ENCODE measurements at places on chromosomes 4 and X.

- no peak for DNase-seq
Observed at GRCh38 chr4:139950568-139950967, 203.4 kb downstream of the MAML3 start.

- no peak for DNase-seq
Observed at GRCh38 chr4:15870079-15870478, 68.5 kb downstream of the FGFBP1 start.

DNA sequence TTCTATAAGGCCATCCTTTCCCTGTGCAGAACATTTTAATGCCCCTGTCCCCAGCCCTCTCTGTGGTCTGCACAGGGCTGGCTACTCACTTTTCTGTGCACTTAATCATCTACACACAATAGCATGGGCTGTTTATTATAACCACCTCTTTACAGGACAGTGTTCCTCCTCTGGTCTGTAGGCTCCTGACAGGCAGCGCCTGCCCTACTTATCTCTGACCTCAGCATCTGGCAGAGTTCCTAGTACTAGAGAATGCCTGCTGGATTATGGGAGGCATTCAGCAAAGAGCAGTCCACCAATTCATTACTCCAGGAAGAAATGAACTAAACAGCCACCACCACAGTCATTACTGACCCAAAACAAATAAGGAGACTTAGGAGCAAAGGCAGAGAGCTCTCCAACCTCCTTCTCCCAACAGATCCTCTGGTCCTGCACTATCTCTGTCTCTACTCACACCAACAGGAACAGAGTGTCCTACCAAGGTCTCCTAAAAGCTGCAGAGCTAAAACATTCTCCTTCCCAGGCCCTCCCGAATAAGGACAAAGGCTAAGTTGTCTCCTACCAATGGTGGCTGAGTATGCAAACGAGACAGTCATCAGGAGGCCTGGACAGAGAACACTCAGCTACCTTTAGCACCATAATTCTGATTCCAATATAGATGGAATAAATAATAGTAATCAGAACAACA, 279.2 kb downstream of the QDPR start:
- no peak for DNase-seq

DNA sequence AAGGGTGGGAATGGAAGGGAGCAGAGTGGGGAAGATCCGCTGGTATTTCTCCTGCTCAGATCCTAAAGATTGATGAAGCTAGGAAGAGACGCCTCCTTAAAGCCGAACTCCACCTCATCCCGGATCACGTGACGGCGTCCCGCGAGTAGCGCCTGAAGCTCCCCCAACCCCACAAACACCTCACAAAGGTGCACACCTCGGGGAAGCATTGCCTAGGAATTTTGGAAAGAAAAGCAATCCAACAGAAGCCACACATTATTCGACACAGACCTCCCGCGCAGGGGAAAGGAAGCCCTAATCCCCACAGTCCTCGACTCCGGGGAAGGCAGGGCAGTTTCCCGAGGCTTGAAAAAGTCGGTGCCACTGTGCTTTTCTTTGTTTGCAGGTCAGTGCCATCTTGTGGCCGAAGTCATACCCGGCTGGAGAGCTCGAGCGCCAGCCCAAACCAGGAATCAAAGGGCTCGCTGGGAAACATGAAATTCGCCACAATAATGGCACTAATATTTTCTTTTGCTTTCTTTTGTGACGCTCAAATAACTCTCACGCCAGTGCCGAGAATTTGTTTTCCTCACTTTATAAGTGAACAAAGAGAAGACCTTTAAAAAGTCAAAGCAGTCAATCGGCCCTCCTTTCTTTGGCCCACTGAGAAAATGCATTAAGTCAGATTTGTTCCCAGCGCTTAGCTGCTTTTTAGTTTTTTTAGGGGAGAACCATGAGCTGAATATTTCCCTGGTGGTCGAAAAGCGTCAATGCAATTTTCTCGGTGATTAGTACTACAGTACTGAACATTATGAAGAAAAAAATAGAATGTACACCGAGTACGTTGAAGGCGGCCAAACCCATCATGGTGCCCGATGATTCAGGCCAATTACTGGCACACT, at the start of gene NPY1R:
Gene NPY1R, minus strand, starts transcription at position 71 of the 881 bp plus-strand sequence. CDS start 6,042 bp downstream, outside the sequence.
- no peak for DNase-seq

- DNase-seq: no peak
Observed at GRCh38 chr4:183097231-183098018, 1.6 kb upstream of the WWC2 start.

DNA sequence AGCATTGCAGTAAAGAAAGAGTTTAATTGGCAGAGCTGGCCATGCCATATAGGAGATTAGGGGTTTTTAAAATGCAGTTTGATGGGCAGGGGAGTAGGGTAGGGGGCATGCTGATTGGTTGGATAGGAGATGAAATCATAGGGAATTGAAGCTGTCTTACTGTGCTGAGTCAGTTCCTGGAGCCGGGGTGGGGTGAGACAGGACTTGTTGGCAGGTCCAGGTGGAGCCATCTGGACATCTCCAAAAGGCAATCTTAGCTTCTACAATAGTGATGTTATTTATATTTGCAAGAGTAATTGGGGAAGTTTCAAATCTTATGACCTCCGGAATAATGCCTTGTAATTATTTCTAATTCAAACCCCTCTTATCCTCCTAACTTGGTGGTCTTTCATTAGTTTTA, 32.4 kb upstream of the PGM2 start:
- DNase-seq: no peak

- peak; percentile 49 for DNase-seq
Observed at GRCh38 chrX:102155806-102156179, at the start of gene BEX5. TSS of gene BEX5 (minus strand) at chrX:102155977. CDS start at chrX:102154265, 1,712 bp downstream.

DNA sequence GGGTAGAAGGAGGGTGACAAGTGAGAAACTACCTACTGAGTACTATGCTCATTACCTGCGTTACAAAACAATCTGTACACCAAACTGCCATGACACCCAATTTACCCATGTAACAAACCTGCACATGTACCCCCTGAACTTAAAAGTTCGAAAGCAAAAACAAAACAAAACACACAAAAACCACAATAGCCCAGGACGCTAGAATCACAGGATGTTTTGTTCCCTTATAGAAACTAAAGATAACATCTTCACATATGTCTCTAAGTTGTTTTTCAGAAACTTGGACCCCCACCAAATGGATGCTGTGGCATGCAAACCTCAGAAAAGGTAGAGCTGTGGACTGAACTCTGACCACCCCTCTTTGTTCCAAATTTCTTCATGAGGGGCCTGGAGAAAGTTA, 25.2 kb upstream of the PNMA5 start:
- DNase-seq: no peak

DNA sequence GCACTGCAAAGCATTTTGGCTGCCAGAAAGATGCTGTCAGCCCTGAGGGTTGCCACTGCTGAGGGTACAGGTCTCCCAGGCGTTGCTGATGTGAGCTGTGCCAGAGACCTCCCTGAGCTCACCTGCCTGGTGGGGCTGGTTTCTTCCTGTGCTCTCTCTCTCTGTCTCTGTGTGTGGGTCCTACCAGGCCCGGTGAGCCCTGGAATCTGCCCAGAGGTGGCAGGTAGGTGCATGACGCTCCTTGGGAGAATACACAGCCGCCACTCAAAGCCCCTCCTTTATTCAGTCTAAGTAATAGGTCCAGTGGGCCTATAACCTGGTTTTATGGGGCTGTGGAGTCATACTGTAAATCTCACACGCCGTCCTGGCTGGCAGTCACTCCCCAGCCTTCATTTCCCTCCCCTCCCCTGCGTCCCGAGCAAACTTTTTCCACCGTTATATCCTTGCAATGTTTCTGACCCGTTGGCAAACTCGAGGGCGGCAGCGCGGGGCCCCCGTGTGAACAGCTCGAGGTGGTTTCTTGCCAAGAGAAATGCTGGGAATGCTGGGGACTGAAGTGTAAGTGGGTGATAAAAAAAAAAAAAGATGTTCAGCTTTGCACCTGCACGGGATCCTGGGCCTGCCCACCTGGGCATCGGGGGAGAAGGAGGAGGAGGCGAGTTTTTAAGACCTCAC, 245.9 kb downstream of the CRLF2 start:
- no peak for DNase-seq

- DNase-seq: no peak
Observed at GRCh38 chrX:64093761-64094160, 111.7 kb downstream of the AMER1 start.

GRCh38 chr4:38034986-38035882, 75.0 kb downstream of the PTTG2 start:
- DNase-seq: peak; percentile 23

GRCh38 chrX:30653415-30654131, at the start of gene GK:
TSS of gene GK (plus strand) at chrX:30653423. CDS start at chrX:30653538, 115 bp downstream.
- peak; percentile 5 for DNase-seq

GRCh38 chrX:70022616-70023015, 27.1 kb downstream of the AWAT2 start:
- DNase-seq: no peak

- DNase-seq: no peak
Observed at GRCh38 chr4:118400356-118400755, 47.6 kb upstream of the PRSS12 start.

DNA sequence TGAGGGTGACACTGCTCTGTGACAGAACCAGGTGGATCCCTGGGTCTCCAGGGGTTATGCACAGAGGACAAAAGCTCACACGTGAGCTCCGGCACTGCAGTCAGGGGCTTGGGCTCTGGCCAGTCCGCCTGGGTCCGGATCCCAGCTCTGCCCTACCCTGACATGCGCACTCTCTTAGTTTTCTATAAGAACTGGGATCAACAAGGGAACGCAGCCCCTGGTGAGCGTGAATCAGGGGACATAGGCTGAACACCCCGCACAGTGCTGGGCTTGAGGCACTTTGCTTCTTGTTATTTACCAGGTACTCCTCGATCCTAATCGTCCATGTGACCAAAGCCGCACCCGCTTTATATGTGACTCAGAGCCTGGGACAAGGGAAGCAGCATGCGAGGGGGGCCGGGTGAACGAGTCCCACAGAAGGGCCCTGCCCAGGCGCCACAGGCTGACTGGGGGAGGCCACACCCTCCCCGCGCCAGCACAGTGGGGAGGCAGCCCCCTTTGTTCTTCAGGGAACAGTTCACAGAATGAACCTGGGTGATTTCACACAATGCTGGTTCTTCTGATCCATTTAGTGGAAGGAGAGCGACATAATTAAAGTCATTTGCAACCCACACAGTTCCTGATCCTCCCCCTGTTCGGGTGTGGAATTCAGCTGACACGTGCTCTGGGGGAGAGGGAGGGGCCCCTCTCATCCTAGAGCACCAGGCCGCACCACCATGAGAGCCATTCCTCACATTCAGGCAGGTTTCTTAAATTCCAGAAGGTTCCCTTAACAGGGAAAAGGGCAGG, 55.5 kb downstream of the WFS1 start:
- no peak for DNase-seq

- no peak for DNase-seq
Observed at GRCh38 chr4:123623611-123624010, 227.0 kb downstream of the SPRY1 start.

DNA sequence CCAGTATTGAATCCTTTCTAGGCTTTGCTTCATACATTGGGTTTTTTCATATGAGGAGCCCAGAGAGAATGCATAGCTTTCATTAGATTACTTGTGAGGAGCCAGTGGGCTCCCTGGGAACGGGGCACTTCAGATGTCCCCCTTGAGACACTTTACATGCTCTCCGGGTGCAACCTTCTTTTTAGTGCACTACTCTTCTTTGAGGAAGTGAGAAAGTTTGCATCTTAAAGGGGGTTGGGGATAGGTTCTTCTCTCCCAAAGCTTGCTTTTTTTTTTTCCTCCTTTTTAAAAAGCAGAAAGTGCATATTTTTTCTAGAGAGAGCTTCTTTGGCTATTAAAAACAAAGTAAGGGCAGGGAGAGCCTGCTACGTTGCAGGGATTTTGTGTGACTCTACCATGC, 4.3 kb downstream of the HADH start:
- no peak for DNase-seq

- no peak for DNase-seq
Observed at GRCh38 chr4:41957634-41958033, 22.4 kb downstream of the TMEM33 start.

DNA sequence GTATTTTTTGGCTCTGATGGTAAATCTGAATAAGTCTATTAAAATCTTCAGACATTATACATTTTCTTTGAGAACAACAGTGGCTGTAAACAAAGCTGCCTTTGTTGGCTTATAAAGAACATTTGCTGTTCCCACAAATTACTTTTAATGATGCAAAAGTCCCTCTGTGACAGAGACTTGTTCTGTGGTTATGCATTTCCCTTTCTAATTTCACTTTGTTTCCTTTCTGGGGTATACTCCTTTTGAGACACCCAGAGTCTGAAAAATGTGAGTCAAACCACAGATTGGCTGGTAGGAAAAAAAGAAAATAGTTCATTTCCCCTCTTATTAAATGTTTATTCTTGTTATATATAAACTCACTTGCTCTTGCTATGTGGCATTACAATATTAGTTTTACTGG, 402.4 kb downstream of the PACRGL start:
- no peak for DNase-seq

DNA sequence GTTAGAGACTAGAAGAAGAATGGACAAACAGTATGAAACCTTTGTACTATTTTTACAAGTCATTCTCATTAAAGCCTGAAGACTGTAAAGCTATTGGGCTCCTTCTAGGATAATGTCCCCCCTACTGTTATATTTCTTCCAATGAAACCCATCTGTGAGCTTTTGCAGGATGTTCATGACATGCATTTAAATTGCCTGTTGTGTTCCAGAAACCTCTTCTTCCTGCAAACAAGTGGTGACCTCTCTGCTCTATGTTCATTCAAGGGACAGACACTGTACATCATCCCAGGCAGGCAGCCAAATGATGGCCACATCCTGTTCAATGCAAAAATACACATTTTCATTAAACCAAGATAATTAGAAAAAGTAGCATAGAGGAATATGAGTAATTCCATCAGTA, 128.0 kb downstream of the C4orf33 start:
- DNase-seq: no peak

DNA sequence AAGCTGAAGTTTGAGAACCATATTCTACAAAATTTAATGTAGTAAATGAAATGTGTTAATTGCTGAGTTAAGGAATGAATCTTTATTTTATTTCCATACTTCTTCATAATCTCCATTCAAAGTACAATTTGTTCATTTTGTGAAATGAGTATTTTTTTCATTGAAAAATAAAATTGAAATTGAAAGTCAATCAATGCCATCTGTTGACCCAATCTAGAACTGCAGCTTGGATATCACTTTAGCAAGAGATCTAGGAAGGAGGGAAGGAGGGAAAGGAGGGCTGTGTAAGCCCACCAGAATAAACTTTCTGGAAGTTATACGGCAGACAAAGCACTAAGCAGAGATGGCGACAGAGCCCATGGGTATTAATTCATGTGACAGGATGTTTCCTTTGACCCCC, 128.4 kb downstream of the ZMAT1 start:
- DNase-seq: no peak

DNA sequence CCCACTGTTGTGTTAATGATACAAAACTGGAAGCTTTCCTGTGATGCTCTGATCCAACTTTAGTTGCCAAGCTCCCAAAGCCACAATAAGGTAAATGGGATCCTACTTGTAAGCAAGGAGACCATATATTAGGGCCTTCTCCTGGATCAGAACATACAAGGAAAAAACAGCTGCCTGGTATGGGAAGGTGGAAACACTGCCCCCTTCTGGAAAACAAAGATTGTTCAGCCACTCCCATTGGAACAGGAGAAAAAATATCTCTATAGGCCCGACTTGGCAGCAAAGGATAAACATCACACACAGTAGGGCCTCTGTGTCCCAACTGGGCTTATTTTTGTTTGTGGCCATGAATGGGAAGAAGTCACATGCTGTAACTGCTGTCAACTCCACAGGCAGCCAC, 166.5 kb downstream of the TBX22 start:
- DNase-seq: no peak

- DNase-seq: no peak
Observed at GRCh38 chrX:153927672-153927921, 1.5 kb upstream of the ARHGAP4 start.

- DNase-seq: no peak
Observed at GRCh38 chr4:74385386-74385785, 20.4 kb downstream of the EREG start.

All from T follicular helper cell (primary cell).